NCI-H748 treated with DMSO at 0.1 percent for 48 hours (cell line): ENCODE measurements at places on chromosomes 2 and 18.

GRCh38 chr2:33069894-33070651, 123.3 kb downstream of the LTBP1 start:
- DNase-seq, result no peak

DNA sequence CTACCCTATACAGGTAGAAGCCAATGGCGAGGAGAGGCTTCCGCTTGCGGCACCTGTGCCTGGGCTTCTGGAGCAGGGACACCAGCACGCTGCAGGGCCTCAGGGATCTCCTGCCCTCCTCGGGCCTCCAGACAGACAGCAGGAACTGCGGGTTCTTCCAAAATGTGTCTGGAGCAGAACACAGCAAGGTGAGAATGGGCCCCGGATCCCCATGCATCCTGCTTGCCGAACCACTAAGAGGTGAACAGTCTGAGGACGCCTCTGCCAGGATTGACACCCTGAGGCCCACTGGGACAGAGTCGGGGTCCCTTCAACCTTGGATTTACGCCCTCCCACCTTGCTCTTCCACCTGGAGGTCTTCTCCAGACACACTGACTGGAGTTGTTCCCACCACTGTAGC, 25.4 kb downstream of the CAPN14 start:
- no peak for DNase-seq

GRCh38 chr2:187037310-187037709, 188.3 kb upstream of the ZSWIM2 start:
- DNase-seq, result no peak

DNA sequence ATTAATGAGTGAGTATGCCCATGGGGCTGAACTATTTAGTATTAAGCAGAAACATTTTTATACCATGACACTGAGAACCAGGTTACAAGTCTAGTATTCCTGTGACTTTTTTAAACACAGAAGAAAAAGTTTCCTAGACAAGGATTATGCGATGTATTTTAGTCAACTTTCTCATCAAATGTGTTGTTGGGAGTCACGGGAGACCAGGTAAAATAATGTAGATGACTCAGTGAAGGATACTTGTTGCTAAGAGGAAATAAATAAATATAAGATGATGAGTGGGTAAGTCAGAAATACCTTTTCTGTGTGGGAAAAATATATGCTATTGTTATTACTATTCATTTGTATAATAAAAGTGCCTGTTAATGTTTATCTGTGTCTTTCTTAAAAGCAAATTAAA, 23.4 kb downstream of the MBD5 start:
- DNase-seq, result no peak

DNA sequence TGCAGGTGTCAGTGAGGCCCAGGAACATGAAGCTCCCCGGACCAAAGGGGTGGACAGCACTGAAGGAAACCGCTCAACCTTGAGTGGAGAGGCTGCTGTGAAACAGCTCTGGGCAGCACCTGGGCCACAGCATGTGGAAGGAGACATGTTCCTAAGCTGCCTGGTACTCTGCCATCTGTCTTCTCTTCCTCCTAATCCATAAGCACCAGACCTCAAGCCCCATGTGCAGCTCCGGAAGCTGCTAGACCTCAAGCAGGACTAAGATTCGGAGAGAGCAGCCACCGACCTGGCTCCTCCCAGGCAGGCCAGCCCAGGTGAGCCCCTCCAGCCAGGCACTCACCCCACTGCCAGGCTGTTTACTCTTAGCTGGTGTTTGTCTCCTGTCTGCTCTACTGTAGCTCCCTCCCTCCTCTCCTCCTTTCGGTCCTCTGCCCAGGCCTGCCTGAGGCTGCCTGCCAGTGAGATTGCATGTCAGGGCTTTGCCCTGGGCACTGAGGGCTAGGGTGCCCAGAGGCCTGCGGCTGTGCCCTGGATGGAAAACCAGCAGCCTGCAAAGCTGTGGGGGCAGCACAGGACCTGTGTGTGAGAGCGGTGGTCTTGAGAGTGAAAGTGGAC, 53.7 kb downstream of the BCL11A start:
- DNase-seq, result no peak

DNA sequence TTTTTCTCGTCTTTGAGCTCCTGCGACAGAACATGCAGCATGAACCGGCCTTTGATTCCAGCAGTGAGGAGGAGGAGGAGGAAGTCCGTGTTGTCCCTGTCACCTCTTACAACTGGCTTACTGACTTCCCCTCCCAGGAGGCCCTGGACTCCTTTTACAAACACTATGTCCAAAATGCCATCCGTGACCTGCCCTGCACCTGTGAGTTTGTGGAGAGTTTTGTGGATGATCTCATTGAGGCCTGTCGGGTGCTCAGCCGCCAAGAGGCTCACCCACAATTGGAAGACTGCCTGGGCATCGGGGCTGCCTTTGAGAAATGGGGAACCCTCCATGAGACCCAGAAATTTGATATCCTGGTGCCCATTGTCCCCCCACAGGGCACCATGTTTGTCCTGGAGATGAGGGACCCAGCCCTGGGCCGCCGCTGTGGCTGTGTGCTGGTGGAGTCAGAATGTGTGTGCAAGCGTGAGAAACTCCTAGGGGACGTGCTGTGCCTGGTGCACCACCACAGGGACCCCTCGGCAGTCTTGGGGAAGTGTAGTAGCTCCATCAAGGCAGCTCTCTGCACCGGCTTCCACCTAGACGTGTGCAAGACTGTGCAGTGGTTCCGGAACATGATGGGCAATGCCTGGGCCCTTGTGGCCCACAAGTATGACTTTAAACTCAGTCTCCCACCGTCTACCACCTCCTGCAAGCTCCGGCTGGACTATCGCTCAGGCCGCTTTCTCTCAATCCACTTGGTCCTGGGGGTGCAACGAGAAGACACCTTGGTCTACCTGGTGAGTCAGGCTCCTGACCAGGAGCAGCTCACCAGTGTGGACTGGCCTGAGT, 2.1 kb downstream of the ITPRIPL1 start:
- DNase-seq, result no peak

- no peak for DNase-seq
Measured at GRCh38 chr2:46720592-46721185, 194.9 kb downstream of the MCFD2 start.

- DNase-seq, result no peak
Measured at GRCh38 chr2:121791801-121792221, 36.4 kb downstream of the TSN start.
